ENCODE measurements at places on chromosomes 3 and 15. TPM values are rescaled to one million over a fixed set of nuclear protein-coding genes. Genes with fewer than 3 reads are reported as not detected.
A peak's percentile ranks its signal among the peaks of the same experiment; 100 is the strongest.

MGA gene
- total RNA-seq: 68.9 TPM

DNA sequence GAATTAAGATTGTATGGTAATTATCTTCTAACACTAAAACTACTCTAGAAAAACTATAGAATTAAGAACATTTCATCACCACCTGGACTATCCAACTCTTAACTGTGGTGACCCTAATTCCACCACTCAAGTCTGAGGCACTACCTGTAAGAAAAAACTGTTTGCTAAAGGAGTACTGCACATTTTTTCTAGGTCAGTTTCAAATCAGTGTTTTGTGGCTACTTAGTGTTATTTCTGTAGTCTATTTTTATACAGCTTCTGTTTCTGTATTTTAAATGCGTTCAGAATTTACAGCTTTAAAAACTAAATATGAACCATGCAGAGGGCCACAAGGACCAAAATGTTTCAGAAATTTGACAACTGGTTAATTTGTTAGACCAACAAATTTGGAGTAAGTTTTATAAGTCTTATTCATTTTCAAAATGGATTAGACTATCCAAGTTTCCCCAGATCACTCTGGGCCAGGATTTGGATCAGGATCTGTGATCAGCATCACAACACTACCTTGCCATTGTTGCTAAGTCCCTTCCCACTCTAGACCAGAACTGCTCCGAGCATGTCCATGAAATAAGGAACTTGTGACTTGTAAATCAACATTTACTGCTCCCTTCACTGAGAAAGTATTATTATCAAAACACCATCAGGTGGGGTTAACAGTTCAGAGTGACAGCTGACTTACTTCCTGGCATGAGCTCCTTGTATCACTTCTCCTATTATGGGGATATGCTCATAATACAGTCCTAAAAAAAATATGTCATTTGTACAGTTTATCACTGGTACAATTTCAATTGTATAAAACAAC lies 8.6 kb downstream of the GLT8D1 start:
- DNase-seq: no peak

SERPINI1 gene
- total RNA-seq: 66.2 TPM

GRCh38 chr3:152048831-152049230 lies 175.4 kb downstream of the SUCNR1 start:
- DNase-seq: no peak

SLC38A3 gene
- not detected for total RNA-seq

GRCh38 chr15:75349851-75350588 lies 3.2 kb downstream of the NEIL1 start:
- no peak for DNase-seq

DNA sequence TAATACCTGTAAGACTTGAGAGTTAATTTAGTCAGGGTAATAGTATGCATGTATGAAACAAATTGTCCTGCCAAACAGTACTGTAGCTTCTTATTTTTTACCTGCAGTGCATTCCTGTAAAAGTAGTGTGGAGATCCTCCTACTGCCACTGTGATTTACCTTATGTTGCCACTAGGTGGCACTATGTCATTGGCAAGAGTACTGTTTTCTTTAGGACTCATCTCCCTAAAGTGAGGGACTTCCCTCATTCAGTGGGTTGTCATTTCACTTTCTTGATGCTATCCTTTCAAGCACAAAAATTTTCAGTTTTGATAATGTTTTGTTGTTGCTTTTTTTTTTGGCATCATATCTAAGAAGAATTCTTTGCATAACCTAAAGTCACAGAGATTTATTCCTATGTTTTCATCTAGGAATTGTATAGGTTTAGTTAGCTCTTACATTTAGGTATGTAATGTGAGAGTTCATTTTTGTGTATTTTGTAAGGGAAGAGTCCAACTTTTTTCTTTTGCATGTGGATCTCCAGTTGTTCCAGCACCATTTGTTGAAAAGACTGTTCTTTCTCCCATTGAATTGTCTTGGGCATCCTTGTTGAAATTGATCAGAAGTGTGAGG lies 105.7 kb downstream of the AKAP13 start:
- no peak for DNase-seq

GRCh38 chr15:99438691-99439523 lies 126.9 kb upstream of the MEF2A start:
- peak; percentile 5 for DNase-seq

- DNase-seq: no peak
These were observed 20.0 kb upstream of the CMTM6 start for GRCh38 chr3:32522682-32523081.

DNA sequence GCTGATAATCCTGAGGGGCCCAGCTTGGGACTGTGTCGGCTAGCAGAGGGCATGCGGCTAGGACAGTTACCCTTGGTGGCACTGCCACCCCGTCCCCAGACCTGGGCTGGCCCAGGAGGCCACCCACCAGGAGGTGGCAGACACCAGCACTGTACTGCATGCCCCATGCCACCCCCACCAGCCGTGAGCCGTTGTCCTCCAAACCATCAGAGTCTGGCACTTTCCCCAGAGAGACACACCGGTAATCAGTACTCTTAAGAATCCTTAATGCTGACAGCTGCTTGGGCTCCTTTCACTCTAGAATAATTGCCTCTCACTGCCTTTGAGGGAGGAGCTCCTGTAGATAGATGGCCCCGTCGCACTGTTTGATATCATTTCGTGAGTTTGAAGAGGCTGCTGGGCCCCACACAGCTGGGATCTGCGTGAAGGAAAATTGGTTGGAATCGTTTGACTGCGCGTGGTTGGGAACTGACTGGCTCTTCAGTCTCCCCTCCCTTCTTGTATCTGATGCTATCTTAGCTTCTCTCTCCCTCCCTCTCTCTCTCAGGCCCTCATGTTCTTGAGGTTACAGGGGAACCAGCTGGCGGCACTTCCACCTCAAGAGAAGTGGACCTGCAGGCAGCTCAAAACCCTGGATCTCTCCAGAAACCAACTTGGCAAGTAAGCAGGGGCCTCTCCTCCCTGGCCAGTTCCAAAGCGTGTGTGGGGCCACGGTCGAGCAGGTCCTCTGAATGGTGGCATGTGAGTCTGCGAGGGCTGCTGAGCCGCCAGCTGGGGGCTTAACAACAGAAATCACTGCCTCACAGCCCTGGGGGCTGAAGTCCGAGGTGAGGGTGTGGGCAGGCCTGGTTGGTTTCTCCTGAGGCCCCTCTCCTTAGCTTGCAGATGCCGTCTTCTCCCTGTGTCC lies 94.9 kb downstream of the LRRK1 start:
- DNase-seq: no peak

- no peak for DNase-seq
These were observed 895.5 kb downstream of the ROBO2 start for GRCh38 chr3:77935418-77935817.

- DNase-seq: no peak
These were observed 10.9 kb downstream of the TLNRD1 start for GRCh38 chr15:81011593-81011992.

GRCh38 chr3:44106756-44107155 lies 134.9 kb upstream of the TOPAZ1 start:
- no peak for DNase-seq

CD96 gene
- not detected for total RNA-seq

DNA sequence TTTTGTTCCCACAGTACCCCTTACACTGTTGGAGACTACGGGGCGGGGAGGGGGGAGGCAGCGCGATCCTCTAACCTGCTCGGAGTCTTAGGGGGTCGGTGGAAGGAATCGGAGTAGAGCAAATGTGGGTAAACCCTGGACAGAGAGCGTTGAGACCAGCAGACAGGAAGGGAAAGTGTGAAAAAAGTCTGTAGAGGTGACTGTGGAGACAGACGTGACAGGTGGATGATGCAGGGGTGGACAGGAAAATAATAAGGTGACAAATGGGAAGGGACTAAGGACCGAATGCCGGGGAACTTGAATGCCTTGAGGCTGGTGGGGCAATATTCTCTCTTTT lies 424 bp downstream of the EAF2 start:
- no peak for DNase-seq

DNA sequence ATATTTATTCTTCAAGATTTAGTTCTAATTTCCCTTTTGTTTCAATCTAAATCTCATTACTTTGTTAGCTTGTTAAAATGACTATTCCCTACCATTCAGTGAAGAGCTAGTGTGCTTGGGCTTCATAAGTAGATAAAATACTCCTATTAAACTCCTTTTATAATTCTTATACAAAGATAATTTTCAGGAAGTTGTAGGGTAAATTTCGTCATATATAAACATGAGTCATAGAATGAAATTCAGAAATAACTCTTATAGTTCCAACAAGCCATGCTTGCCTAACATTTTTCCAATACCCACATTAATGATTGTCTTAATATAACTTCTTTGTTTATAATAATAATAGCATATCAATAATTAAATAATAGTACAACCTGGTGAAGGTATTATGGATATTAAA lies 407.3 kb downstream of the NAALADL2 start:
- DNase-seq: no peak

BCL2A1 gene
- total RNA-seq: not detected

- no peak for DNase-seq
These were observed 4.2 kb downstream of the MFGE8 start for GRCh38 chr15:88908697-88909621.

DNA sequence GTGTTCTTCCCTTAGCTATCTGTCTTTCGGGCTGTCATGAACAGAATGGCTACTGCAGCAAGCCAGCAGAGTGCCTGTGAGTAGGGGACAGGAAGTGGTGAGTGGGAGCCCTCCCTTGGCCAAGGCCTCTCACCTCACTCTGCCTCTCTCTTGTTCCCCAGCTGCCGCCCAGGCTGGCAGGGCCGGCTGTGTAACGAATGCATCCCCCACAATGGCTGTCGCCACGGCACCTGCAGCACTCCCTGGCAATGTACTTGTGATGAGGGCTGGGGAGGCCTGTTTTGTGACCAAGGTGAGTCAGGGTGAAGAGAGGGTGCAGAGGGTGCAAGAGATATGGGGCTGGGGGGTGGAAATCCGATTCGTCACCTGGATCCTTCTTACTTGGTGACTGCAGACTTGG lies 3.0 kb downstream of the DLL4 start:
- DNase-seq: no peak

DNA sequence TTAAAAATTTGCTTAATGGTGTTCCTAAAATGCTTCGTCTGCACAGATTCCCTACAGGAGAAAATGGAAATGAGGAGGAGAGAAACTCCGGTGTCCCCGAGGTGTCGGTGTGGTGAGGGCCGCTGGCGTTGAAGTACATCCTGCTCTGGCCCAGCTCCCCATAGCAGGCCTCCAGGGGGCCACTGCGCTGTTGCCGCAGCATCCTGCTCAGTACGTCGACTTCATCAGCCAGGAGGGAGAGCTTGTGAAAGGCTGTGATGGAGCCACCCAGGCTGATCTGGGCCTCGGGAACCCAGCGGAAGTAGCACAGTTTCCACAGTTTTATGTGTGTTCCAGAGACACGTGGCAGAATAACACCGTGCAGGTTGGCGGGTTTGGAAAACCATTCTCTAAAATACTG lies 37.8 kb downstream of the FAN1 start:
- DNase-seq: peak; percentile 43
